ENCODE measurements at places on chromosomes 16 and 17.

GRCh38 chr16:57846078-57846697, 43.9 kb upstream of the KIFC3 start:
- DNase-seq: no peak

DNA sequence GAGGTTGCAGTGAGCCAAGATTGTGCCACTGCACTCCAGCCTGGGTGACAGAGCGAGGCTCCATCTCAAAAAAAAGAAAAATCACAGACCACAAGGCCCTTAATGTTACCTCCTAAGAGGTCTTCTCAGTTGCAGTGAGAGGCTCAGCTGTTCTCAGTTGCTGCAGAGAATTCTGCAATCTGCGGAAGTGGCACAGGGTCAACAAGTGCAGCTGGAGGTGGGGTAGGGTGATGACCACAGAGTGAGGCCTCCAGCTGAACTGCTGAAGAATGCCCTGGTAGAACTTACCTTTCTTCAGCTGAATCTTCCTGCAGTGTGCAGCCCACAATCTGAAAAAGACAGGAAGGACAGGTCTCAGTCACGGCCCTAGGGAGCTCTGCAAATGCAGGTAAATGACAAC, 26.3 kb downstream of the CNTNAP1 start:
- no peak for DNase-seq

GRCh38 chr17:33688771-33689170, 395.7 kb upstream of the ASIC2 start:
- DNase-seq: no peak

- DNase-seq: no peak
Measured at GRCh38 chr17:55540414-55541091, 29.3 kb upstream of the SMIM36 start.

- DNase-seq: no peak
Measured at GRCh38 chr17:65305116-65305515, 167.9 kb downstream of the RGS9 start.

DNA sequence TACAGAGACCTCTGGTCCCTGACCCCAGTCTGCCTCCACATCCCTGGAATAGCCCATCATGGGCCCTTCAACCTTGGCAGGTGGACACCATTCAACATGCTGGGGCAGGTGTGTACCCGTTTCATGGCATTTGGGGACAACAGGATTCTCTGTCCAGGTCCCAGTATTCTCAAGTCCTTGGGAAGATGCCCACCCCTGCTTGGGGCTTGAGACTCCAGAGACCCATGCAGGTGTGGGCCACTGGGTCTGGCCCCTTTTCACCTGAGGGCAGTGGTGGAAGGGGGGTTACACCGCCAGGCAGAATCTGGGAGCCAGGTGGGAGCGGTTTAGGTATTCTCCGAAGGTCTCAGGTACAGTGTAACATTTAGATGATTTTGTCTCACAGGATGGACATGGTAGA, 37.1 kb upstream of the KSR1 start:
- DNase-seq: no peak

- DNase-seq: no peak
Measured at GRCh38 chr16:16996827-16997226, 473.9 kb downstream of the XYLT1 start.

DNA sequence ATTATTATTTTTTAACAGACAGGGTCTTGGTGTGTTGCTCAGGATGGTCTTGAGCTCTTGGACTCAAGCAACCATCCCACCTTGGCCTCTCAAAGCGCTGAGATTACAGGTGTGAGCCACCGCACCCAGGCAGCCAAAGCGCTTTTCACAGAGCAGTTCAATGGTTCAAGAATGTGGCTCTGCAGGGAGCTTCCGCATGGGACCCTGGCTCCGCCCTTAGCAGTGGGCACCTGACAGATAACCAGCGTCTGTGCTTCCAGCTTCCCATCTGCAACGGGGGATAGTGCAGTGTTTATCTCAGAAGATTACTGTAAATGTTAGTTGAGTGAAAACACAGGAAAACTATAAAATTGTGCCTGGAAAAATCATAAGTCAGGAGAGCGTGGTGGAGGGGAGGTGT, 99.4 kb downstream of the KCNJ12 start:
- DNase-seq: no peak

DNA sequence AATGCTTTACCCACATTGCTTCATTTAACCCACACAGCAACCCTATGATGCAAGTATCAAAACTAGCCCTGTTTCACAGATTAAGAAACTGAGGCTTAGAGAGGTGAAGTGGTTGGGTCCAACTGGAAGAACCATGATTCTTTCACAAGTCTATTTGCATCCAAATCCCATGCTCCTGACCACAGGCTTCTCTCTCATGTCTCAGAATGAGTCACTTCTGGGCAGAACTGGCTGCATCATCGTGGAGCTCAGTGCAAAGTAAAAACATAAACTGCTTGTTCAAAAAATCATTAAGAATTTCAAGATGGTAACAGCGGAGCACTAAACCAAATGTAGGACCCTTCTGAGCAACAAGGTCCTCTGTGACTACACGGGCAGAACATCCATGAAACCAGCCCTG, 20.2 kb upstream of the CES1 start:
- DNase-seq: no peak

DNA sequence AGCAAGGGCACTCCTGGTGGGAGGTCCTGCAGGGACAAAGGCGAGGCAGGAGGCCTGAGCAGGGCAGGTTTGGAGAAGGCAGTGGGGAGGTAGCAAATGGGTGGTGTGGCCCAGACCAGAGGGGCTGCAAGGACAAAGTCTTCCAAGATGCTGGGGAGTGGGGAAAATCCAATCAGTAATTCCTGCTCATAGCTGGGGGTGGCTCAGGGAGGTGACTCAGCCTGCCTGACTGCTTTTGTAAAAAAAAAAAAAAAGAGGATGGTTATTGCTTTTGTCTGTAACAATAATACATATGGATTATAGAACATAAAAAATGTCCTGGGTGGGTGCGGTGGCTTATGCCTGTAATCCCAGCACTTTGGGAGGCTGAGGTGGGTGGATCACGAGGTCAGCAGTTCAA, 5.2 kb downstream of the IL34 start:
- no peak for DNase-seq
